ENCODE measurements at places on chromosomes 4 and X. TPM values are rescaled to one million over a fixed set of nuclear protein-coding genes. Genes with fewer than 3 reads are reported as not detected.

DNA sequence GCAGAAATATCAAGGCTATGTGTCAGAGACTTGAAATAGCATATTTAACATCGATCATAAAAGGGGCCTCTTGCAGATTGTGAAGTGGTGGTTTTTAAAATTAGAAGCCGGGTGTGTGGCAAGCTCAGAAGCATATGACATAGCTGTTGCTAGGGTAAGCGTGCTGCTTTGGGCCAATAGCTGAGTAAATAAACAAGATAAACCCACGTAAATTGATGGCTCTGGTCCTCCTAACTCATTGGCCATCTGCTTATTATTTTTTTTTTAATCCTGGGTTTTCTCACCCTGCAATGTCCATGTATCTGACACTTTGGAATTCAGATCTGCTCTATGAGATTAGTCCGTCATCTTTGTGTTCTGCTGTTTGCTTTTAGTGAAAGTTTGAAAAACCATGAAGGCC, 32.6 kb upstream of the STOX2 start:
- H3K27ac ChIP-seq = no peak overlapping the region
- no peaks in the 10 kb centered on the region for H3K4me1 ChIP-seq
- no peaks in the 10 kb centered on the region for H3K27me3 ChIP-seq
- no peaks in the 10 kb centered on the region for H3K36me3 ChIP-seq
- DNase-seq = no peak

DNA sequence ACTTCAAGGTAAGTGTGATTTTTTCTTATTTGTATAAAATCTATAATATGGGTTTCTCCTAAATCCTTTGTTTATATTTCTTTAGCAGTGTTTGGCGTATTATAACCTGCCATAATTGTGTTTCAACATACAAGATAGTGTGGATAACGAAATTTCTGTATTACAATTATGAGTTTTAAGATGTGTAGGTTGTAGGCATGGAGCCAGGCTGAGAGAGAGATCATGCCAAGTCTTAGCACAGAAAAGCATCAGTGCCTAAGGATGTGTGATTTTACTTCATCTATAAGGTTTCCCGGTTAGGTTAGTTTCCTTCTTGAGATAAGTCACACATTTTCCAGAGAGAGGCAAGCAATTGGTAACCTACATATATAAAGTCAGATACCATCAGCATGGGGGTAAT, 161.2 kb downstream of the RAPGEF2 start:
- H3K36me3 ChIP-seq = peaks cover 4% of the 10 kb centered on the region
- no peak overlapping the region for H3K4me3 ChIP-seq

- H3K4me3 ChIP-seq = no peak overlapping the region
- H3K4me1 ChIP-seq = no peaks in the 10 kb centered on the region
- no peaks in the 10 kb centered on the region for H3K27me3 ChIP-seq
- DNase-seq = no peak
Observed at GRCh38 chr4:27518876-27519275, 658.2 kb downstream of the STIM2 start.

GRCh38 chr4:14264437-14264836, 636.9 kb upstream of the BOD1L1 start:
- no peaks in the 10 kb centered on the region for H3K36me3 ChIP-seq
- no peak overlapping the region for H3K27ac ChIP-seq
- H3K27me3 ChIP-seq = no peaks in the 10 kb centered on the region
- no peak overlapping the region for H3K4me3 ChIP-seq
- no peak for DNase-seq
- H3K4me1 ChIP-seq = no peaks in the 10 kb centered on the region

NAP1L2 gene
- total RNA-seq = 2.1 TPM

TMEM156 gene
- not detected for total RNA-seq

THAP9 gene
- total RNA-seq = 3.7 TPM

SCML1 gene
- 7.8 TPM for total RNA-seq

DUX4 gene
- total RNA-seq = not detected

RLIM gene
- total RNA-seq = 24.6 TPM

DCX gene
- total RNA-seq = not detected
